ENCODE measurements at places on chromosomes 16 and 17.

DNA sequence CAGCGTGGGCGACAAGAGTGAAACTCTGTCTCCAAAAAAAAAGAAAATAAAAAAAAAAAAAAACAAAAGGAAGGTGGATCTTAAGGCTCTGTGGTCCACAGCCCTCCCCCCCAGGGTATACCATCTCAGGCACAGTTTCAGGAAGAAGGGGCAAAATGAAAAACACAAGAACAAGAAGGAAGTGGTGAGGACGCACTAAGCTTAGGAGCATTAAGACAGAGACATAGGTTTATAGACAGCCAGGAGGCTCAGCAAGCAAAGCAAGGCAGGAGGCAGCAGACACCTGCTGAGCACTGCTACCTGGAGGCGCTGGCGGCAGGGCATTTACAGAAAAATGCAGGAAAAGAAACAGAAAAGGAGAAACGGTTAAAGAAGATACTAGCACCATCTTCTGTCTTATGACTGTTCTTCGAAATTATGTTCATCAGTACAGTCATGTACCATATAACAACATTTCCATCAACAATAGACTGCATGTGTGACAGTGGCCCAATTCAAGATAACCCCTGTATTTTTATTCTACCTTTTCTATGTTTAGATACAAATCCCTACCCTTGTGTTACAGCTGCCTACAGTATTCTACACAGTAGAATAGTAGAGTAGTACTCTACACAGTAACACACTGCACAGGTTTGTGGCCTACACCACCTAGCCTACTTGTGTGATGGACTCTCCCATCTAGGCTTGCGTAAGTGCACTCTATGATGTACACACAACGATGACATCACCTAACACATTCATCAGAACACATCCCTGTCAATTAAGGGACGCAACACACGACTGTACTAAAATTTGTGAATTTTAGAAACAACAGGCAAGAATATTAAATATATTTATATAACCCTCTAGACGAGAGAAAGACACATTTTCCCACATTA is 62.5 kb downstream of the XPO6 start:
- DNase-seq, result no peak

GRCh38 chr16:82655072-82655714 is 28.4 kb downstream of the CDH13 start:
- DNase-seq, result peak; percentile 53

- peak; percentile 67 for DNase-seq
Measured at GRCh38 chr16:68417711-68418301, 30.5 kb downstream of the SMPD3 start.

DNA sequence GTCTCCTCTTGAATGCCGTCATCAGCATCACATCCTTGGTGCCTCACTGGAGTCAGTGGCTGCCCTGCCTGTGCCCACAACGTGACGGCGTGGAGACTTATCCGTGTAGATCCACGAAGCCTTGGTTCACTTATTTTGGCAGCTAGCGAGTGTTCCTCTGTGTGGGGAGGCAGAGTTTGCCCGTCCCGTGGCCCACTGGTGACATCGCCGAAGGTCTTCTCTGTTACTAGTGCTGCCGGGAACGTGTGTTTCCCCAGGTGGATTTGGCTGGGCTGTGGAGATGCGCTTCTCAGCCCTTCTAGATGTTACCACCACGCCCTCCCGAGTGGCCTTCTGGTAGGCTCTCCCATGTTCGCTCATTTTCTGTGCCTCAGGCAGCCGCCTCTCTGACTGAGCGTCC is 169.6 kb downstream of the SEC14L1 start:
- DNase-seq, result no peak

GRCh38 chr17:6704470-6705052 is 8.6 kb downstream of the SLC13A5 start:
- no peak for DNase-seq

DNA sequence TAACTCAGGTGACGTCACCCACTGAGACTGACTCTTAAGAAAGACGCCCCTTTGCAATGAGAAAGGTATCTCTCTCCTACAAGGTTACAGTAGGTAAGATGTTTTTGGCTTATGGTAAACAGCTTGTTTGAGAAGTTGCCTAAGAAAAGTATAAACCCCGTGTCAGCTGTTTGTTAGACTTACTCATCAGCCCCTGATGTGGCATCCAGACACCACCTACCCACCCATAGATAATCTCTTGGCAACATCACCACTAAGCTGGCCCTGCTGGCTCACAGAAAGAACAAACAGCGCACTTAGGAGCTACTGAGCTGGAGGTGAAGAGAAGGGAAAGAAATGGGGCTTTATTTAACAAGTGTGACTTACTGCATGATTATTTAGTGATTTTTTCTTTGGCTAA is 121.0 kb downstream of the PARN start:
- no peak for DNase-seq

DNA sequence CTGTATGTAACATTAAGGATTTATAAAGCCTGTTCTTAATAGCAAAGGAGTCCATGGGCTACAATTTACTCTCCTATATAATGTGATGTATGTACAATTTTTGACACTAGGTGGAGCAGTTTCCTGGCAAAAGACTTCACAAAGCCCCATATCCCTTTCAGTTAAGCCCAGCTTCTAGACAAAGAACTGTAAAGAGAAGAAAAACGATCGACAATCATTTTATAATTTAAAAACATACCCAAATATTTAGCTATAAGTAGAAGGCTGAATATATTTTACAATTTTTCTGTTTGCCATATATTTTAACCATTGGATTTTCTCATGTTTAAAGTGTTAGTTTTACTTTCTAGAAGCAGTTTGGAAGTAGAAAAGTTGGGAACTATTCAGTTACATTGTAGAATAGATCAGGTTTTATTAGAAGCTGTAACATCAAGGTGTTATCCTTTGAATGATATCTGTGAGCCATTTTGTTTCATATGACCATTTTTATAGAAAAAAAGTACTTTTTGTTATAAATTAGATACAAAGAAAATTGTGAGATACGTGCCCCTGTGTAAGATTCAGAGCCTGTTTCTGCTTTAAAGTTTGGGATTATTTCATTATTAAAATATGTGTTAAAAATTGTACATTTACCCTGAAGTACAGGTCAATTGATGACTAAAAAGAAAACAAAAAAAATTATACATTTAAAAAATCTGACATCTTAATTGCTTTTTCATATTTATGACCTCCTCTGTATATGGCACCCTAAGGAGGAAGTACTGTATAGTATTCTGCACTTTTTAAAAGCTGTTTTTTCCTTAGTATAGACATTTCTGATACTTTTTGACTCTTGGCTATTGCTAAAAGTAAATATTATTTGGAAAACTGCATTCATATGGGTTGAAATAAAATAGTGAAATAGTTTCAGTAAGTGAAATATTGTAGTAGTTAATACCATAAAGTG is 46.3 kb downstream of the VMP1 start:
- no peak for DNase-seq

- DNase-seq, result no peak
Measured at GRCh38 chr16:83574388-83574787, 233.4 kb upstream of the HSBP1 start.

DNA sequence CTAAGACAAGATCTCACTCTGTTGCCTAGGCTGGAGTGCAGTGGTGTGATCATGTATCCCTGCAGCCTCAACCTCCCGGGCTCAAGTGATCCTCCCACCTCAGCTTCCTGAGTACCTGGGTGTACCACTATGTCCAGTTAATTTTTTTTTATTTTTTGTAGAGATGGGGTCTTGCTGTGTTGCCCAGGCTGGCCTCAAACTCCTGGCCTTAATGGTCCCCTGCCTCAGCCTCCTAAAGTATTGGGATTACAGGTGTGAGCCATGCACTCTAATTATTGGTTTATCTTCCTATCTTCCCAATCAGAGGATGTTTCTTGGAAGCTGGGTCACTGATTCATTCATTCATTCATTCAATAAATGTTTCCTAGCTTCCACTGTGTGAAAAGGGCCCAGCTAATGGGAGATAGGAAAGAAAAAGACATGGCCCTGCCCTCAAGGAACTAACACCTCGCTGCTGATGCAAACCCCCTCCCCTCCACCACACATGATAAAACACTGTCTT is 8.5 kb downstream of the ASPHD1 start:
- no peak for DNase-seq

DNA sequence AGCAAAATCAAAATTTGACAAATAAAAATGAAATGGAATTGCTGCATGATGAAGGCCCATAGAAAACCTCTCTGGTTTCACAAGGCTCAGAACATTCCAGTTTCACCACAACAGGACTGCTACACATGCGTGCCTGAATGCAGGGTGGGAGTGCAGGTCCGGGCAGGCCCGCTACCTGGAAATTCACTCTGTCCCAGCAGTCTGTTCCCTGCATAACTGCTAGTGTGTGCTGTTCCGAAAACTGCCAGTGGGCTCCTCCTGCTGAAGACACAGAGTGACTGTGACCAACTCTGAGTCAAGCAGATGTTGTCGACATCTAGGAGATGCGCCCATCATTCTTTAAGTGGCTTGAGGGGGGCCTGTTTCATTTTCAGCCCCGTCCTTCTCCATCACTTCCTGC is 284.8 kb upstream of the MAF start:
- no peak for DNase-seq

DNA sequence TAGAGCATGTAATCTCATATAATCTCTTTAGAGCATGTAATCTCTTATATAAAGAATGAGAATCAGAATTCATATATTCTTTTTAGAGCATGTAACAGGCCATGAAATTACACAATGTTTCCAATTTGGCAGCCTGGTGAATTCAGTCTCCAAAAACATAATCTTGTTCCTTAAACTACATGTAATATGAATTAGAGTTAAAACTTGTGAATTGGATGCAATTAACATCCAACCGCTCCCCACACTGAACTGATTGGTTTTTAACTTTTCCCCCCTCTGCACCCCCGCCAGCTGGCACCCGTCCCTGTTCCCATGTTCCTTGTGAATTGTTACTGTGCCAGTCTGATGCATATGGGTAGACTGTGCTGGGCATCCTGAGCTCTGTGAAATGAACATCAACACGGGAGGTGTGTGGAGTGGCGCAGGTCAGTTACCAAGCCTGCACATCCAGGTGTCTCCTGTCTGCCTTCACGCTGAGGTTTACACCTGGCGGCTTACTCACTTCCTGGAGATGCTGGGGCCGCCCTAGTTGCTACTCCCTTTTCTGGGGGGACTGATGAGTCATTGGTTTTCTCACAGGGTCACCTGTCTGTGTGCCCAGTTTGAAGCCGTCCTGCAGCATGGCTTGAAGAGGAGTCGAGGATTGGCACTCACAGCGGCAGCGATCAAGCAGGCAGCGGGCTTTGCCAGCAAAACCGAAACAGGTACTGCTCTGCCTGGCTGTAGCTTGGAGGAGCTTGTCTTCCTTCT is 50.4 kb downstream of the SNX29 start:
- no peak for DNase-seq

GRCh38 chr16:11583889-11584565 is 2.7 kb downstream of the LITAF start:
- no peak for DNase-seq

GRCh38 chr17:31060791-31061550 is 33.8 kb upstream of the NF1 start:
- no peak for DNase-seq

GRCh38 chr17:44007346-44008204 is 3.2 kb downstream of the NAGS start:
- DNase-seq, result no peak

DNA sequence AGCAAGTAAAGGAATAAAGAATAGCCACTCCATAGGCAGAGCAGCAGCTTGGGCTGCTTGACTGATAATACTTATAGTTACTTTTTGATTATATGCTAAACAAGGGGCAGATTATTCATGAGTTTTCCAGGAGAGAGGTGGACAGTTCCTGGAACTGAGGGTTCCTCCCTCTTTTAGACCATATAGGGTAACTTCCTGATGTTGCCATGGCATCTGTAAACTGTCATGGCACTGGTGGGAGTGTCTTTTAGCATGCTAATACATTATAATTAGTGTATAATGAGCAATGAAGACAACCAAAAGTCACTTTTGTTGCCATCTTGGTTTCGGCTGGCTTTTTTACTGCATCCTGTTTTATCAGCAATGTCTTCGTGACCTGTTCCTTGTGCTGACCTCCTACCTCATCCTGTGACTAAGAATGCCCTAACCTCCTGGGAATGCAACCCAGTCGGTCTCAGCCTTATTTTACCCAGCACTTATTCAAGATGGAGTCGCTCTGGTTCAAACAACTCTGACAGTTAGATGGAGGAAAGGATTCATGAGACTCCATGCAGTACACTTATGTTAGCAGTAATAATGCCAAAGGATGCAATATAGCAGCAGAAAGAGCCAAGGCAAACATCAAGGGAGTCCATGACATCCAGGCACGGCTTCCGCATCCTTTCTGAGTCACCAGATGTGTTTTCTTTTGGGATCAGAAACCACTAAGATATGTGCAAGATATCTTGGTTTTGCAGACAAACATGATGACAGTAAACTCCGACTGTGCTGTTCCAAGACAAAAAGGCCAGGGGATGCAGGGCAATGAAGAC is 55.8 kb upstream of the B4GALNT2 start:
- no peak for DNase-seq

GRCh38 chr17:58747674-58748073 is 8.0 kb upstream of the PPM1E start:
- DNase-seq, result no peak

GRCh38 chr17:35898283-35899070 is 18.3 kb upstream of the CCL5 start:
- DNase-seq, result no peak

- no peak for DNase-seq
Measured at GRCh38 chr17:18980682-18981334, 23.8 kb downstream of the FAM83G start.

DNA sequence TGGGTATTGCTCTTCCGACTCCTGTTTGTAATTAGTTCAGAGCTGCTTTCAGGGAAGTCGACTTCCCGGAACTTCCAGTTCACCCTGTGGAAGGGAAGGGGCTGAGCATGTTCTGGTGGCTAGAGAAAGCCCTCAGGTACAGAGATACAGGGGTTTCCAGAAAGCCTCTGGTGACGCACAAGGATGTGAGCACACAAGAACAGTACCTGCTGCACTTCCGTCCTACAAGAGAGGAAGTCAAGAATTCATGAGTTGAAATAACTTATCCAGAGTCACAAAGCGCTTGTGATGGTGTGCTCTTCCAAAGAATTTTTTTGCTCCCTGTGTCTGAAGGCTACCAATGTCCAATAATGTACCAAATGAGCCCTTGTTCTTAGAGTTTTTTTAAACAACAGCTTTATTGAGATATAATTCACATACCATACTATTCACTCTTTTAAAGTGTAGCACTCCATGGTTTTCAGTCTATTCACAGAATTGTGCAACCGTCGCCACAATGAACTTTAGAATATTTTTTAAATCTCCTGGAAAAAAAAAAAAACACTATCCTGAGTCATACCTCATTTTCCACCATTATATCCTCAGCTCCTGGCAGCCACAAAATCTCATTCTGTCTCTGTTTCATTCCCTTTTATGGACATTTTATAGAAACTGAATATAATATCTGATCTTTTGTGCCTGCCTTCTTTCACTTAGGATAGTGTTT is 327.6 kb downstream of the CDH13 start:
- no peak for DNase-seq

GRCh38 chr17:79988185-79988971 is 47.3 kb downstream of the TBC1D16 start:
- no peak for DNase-seq

GRCh38 chr16:23999663-24000062 is 163.9 kb downstream of the PRKCB start:
- DNase-seq, result peak; percentile 43

GRCh38 chr17:53186001-53186400 is 636.7 kb upstream of the KIF2B start:
- no peak for DNase-seq

Measured in stimulated activated CD4-positive, alpha-beta T cell treated with anti-CD3 and anti-CD28 coated beads, Interleukin-4, amount 100 ng/mL, for 1 hour (primary cell).